Kidney (tissue), 22 donors: ENCODE measurements at places on chromosomes 13 and 19.

DNA sequence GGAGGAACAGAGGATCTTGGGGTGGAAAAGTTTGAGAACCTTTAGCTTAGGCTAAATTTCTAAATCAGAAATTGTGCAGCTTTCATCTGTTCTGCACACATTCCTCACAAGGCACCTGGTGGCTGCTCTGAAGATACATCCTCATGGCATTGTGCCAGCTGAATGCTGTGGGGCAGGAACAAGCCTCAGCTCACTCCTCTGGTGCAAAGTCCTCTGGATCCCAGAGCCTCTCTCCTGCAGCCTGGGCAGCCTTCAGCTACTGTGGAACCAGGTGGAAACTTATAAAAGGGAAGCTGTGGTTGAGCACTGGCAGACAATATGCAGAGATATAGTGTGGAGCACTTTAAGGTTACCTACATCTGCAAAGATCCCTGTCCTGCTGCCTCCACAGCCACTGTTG is 72.3 kb downstream of the KCTD12 start:
- DNase-seq = no peak

DNA sequence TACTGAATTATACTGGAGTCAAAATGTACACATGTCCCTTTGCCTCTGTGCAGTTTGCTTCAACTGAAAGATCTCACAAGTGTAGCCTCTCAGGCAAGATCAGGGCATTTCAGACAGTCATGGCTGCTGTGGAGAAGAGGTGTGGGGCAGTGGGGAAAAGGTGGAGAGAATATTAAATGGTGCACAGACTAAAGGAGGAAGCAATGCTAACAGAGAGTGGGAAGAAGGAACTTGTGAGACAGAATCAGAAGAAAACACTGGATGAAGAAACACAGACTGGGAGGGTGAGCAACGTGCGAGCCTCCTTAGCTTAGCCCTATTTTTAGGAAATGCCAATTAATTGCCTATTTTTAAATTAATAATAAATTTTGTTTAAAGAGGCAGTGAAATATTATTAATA is 49.6 kb upstream of the RAP2A start:
- no peak for DNase-seq

DNA sequence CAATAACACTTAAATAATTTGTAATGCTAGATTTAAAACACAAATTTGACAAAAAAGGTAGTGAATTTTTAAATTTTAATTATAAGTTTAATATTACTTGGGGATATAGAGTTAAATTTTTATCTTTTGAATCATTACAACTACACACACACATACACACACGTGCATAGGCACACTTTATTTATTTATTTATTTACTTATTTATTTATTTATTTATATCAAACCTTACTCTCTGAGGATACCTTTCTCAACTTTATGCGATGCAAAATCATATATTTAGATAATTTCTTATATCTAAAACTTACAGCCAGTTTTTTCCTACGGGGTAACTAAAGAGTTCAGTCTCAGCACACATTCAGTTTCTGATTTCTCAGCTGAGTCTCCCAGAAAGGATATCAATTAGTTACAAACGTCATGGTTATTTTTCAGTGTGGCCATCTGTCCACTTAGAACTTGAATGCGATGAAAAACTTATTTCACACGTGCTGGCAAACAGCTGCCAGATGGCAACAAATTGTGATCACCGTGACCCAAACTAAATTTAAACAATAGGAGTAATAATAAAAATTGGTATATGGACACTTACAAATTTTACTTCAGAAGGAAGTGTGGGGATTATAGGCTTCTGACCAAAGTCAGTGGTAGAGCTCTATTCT is 683.1 kb upstream of the PRR20A start:
- DNase-seq = no peak

- DNase-seq = no peak
Measured at GRCh38 chr13:91660076-91660415, 261.6 kb downstream of the GPC5 start.

- no peak for DNase-seq
Measured at GRCh38 chr19:38170334-38170733, 53.7 kb downstream of the DPF1 start.

DNA sequence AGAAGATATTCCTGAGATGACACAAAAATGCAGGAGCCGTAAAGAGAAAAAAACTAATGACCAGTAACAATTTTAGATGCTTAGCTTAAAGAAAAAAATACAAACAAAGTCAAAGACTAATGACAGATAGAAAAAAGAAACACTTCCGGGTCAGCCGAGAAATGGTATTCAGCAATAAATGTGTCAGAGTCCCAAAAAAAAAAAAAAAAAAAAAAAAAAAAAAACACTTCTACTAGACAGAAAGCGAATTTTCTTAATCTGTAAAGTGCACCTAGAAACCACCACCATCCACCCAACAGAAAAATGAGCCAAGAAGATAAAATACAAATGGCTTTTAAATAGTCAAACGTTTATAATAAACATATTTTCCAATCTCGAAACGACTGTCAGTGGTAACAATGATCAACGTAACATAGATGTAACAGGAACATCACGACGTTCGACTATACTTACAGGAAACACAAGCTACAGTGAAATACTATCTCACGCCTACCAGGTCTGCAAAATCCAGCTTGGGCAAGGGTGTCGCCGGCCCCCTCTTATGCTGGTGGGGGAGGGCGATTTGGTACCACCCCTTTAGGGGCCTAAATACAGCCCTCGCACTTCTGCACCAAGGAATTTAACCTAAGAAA is 10.6 kb downstream of the ABHD17A start:
- DNase-seq = peak; percentile 46

DNA sequence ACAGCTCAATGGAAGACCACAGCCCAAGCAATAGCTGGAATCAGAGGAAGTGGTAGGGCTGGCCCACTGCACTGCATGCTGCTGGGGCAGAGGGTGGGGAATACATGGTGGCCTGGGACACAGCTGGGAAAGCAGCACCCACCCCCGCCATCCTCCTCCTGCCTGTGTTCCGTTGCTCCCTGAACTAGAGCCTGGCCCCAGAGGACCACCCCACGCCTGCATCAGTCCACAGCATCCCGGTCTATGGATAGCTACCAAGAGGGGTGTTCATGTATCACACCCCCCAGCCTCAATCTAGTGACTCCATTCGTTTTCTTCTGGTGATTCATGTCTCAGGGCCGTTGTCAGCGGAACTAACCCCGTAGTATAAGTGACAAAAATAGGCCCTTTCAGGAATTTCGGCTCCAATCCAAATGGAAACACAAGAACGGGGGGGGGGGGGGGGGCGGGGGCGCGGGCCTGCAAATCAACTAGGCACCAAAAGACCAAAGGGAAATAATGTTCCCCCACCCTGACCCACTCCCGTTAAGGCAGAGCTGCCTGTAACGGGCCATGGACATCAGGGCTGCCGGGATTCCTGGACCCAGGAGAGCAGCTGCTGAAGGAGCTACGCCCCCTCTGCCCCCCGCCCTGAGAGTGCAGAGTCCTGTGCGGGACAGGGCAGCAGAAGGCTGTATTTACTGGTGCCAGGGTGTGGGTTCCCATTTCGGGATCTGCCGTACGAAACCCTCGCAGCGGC is 18.9 kb upstream of the EPHX3 start:
- peak; percentile 89 for DNase-seq

DNA sequence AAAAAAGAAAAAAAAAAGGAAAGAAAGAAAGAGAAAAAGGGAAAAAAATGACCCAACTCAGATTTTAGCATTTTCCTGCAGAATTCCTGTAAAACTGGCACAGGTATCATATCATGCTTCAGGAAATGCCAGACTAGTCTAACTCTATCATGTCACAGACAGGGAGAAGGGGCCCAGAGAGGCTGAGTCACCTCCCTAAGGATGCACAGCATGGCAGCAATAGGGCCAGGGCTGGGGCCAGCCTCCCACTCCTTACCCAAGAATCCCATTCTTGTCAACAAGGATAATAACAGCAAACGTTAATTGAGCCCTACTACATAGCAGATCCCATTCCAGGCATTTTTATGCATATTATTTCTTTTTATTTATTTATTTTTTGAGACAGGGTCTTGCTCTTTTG is 8.5 kb downstream of the GPR4 start:
- DNase-seq = no peak

DNA sequence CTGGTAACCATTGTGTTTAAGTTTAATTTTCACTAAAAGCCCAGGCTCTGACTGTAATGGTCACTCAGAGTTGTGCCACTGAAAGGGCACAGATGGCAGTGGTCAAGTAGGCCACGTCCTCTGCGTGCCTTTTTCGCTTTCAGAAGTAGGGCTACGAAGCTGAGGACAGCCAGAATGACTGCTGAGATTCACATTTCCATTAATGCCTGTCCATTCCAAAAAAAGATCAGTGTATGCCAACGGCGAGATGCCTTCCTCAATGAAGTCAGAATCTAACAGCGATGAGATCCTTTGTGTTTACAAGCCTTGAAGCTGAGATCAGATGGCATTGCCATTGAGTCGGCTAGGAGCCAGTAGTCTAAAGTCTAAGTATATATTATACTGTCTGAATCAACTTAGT is 311.3 kb downstream of the FGF14 start:
- no peak for DNase-seq

- DNase-seq = no peak
Measured at GRCh38 chr19:12628040-12629022, 17.6 kb downstream of the ZNF791 start.

DNA sequence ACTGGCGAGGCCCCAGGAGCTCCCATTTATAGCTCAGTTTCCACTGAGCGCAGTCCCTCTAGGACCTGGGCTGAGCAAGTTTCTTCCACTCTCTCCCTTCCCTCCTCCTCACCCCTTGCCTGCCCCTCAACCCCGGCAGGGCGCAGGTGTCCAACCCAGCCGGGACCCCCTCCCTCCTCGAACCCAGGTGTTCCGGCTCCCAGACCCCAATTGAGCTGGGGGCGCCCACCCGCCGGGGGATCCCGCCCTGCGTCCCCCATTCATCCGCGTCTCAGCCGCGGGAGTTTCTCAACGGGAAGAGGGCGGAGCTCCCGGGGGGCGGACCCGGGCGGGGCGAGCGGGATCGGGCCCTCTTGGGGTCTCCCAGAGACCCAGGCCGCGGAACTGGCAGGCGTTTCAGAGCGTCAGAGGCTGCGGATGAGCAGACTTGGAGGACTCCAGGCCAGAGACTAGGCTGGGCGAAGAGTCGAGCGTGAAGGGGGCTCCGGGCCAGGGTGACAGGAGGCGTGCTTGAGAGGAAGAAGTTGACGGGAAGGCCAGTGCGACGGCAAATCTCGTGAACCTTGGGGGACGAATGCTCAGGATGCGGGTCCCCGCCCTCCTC is at the start of gene KIRREL2:
KIRREL2 (plus strand) TSS at position 366 of the 604 bp plus-strand sequence; CDS start at position 575, 209 bp downstream.
- DNase-seq = peak; percentile 67

DNA sequence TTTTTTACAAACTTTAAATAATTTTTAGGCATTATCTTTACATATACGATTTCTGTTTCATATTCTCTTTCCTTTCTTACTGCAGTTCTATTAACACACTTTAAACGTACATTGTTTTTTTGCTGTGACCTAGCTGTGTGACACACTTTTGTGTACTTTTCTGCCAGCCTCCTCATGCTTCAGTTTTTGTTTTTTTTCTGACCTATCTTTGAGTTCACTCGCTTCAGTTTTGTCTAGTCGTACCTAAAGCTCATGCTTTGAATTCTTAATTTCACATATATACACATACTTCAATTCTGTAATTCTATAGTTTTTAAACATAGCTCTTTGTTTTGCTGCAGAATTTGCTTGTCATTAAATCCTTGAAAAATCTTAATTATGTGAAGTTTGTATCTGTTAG is 150.4 kb downstream of the PDS5B start:
- DNase-seq = no peak

DNA sequence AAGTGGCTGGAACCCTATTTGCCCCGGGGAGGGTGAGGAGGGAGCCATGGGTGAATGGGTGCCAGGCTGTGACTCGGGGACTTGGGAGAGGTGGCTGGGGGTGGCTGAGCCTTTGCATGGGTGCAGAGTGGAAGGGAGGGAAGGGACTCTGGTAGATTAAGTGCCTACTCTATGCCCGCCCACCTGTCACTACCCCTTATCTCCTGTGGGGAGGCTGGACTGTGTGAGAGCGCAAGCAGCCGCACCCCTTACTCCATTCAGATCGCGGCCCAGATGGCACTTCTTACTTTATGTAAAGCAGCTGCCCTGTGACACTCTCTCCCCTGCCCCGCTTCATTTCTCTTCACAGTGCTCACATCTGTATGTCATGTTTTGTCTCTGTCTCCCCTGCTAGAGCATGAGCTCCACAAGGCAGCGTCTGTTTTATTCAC is 2.9 kb downstream of the KASH5 start:
- DNase-seq = no peak

DNA sequence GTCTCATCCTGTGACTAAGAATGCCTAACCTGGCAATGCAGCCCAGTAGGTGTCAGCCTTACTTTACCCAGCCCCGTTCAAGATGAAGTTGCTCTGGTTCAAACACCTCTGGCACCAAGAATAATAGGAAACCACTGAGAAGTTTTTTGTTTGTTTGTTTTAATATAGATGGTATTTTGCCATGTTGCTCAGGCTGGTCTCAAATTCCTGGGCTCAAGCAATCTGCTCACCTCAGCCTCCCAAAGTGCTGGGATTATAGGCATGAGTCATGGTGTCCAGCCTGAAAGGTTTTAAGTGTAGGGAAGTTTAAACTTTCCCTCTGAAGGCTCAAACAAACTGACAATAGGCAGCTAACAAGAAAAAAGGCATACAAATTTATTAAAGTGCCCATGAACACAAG is 51.2 kb upstream of the ABCC4 start:
- no peak for DNase-seq

DNA sequence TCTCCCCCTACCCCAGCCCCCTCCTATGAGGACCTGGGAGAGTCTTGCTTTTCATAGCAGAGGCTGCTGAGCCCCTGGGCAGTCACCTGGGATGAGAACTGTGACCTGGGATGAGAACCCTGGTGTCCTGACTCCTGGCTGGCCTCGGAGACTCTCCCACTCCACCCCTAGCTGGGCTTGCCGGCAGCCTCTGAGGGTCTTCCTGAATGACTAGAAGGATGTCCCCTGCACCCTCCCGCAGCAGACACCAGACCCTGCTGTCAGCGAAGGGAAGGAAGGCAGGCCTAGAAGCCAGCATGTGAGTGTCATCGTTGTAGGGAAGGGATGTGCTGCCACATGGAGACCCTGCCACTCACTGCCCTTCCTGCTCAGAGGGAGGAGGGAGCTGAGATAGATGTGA is 203.4 kb upstream of the ZNF536 start:
- DNase-seq = no peak

DNA sequence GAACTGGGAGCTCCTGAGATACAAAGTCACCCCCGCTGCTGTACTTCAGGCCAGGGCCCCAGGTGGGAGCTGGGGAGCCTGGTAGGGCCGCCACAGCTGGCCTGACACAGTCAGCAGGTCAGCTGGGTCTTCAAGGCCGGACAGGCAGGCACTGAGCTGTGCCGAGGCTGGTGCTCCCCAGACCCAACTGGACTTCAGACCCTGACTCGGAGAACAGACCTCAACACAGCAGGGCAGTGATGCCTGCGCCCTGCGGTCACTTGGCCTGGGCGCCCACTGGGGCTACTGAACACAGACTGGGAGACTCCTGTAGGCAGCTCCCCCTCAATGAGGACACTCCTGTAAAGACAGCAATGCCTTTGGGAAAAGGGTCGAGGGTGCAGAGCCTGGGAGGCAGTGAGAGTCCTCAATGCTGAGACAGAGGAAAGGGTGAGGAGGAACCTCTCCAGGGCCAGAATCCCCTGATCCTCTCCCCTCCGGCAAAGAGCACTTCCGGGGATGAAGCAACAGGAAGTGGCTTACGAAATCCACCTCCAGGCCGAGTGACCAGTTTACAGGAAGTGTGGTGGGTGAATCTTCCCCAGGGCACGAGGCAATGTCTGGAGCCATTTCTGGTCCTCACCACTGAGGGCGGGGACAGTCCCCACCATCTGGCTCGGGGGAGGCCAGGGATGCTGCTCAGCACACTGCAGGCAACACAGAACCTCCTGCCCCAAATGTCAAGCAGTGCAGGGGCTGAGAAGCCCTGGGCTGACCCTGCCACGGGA is 40.8 kb upstream of the ISYNA1 start:
- peak; percentile 36 for DNase-seq

- no peak for DNase-seq
Measured at GRCh38 chr19:33440682-33441081, 67.2 kb downstream of the CEBPG start.
